Activated CD4-positive, alpha-beta T cell treated with anti-CD3 and anti-CD28 coated beads, Interleukin-2, amount 50 U/mL, for 4 hours (primary cell): ENCODE measurements at places on chromosomes 3 and 15.

- no peak for DNase-seq
Observed at GRCh38 chr15:67096546-67097294, 31.3 kb downstream of the SMAD3 start.

GRCh38 chr3:10550705-10551104, 45.3 kb upstream of the ATP2B2 start:
- DNase-seq: no peak

DNA sequence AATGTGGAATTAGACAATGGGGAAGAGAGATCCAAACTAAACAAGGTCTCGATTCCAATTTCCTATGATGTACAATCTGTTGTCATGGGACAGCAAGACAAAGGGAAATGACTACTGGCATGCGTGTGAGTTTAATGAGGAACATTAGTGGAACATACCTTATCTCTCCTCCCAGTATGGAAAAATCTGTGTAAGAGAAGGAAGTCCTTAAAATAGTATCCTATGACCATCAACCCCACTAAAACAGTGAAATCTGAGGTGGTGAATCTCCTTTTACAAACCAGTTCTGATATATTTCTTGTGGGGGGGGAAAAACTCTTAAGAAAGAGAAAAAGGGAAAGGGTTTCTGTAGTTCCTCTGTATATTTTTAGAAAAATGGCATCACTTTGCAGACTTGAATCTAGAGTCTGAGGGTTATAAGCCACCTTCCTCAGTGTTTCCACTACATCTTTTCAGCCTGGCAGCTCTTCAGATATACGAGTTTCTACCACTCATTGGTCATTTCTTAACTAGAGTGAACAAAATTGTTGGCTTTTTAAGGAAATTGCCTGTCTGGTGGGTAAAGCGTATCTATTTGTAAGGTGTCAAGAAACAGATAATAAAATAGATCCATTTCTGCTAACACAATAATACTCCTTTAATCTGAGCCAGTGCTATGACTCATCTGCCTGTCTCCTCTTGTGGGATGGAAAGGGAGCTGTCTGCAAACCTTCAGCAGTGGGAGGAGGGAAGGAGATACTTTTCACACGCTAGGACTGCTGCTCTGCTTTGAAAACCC, 3.0 kb upstream of the TNFAIP8L3 start:
- DNase-seq: no peak

- DNase-seq: no peak
Observed at GRCh38 chr3:130816561-130817445, 70.2 kb upstream of the PIK3R4 start.

- DNase-seq: no peak
Observed at GRCh38 chr3:114481113-114481512, 187.3 kb downstream of the TIGIT start.

- DNase-seq: no peak
Observed at GRCh38 chr3:129829640-129830039, 63.9 kb downstream of the TMCC1 start.

DNA sequence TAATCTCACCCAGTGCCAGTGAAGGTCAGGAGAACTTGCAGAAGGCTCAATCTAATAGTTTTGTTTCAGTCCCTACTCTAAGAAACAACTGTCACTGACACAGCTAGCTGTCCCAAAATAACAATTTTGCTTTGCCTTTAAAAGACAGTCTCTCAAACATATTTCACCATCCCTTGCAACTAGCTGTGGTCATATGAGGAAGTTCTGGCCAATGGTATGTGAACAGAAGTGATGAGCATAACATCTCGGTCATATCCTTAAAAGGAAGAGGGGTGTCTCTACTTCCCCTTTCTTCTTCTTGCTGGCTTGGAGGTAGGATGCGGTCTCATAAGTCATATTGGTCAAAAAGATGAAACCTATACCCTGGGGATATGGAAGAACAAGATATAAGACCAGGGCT, 198.1 kb downstream of the NEK10 start:
- DNase-seq: no peak

DNA sequence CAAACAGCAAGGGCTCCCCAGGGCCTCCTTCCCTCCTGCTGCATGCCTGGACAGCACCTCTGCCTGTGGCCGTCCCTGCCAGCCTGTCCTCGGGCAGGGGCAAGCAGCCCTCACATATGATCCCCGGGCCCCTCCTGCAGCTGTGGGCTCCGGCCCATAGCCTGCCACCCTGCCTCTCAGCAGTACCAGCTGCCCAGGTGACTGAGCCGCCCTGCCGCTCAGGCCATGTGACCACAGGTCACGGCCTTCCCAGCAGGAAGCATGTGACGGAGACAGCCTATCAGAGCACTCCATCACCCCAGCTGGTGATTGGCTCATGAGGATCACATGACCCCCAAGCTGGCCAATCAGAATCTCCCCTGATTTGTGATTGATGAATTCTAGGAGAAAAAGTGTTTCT, 23.9 kb downstream of the ALDH1L1 start:
- no peak for DNase-seq
